ENCODE measurements at places on chromosomes 12 and 14. TPM values are rescaled to one million over a fixed set of nuclear protein-coding genes. Genes with fewer than 3 reads are reported as not detected.
A peak's percentile ranks its signal among the peaks of the same experiment; 100 is the strongest.

The GLIPR1L1 gene
- not detected for total RNA-seq

DNA sequence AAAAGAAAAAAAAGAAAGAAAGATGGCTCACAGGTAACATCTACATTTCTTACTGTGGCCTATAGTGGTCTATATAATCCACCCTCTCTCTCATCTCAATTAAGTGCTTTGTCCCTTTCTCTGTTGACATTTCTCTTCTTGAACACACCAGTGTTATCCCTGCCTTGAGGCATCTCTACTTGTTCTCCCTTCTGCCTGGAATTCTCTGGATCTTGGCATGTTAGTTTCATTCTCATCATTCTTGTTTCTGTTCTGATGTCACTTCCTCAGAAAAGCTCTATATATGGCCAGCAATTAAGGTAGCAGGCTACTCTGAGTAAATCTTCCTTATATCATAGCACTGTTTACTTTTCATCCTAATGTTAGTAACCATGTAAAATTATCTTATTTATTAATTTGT, 155.7 kb upstream of the PDZRN4 start:
- no peak for DNase-seq

DNA sequence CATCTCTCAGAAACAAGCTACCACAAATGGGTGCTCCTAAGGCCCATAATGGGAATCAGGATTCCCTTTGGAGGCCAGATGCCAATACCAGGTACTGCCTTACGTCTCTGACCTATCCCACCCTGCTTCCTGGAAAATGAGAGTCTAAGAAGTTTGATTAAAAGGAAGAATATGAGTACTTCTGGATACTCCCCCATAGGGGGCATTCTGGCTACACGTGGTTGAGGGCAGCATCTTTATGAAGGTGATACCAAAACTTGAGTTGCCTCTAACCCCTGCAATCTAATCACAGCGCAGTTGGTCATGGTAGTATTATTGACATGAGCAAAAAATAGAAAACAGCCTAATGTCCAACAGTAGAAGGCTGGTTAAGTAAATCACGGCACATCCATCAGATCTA, 184.2 kb upstream of the LHX5 start:
- DNase-seq: no peak

GRCh38 chr12:13350946-13351345, 154.4 kb downstream of the EMP1 start:
- DNase-seq: no peak

- DNase-seq: peak; percentile 64
These were observed 5.9 kb upstream of the GDF11 start for GRCh38 chr12:55736780-55737580.

- no peak for DNase-seq
These were observed 21.1 kb downstream of the CINP start for GRCh38 chr14:102341566-102341965.
